Activated T-helper 1 cell treated with Interleukin-2 at 50 U/mL for 16 hours (primary cell): ENCODE measurements at places on chromosomes 13 and 19.

GRCh38 chr19:38245826-38246498, 10.2 kb downstream of the PPP1R14A start:
- DNase-seq: no peak

DNA sequence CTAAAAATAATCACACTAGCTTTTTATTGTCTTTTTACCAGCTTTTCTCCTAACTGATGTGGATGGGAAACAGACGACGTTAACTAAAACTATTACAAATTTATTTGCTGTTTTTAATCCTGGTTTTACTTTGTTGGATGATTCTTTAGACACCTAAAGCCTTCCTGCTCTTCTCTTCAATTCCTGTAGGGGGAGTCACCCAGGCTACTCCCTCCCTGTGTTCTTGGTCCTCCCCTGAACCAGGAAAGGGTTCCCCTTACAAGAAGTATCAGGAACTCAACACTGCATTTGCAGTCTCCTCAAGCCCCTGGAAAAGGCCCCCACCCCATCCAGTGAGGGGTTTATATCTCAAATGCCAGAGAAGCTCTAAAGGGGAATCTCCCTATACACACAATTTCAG, 206.1 kb downstream of the SUCLA2 start:
- no peak for DNase-seq

DNA sequence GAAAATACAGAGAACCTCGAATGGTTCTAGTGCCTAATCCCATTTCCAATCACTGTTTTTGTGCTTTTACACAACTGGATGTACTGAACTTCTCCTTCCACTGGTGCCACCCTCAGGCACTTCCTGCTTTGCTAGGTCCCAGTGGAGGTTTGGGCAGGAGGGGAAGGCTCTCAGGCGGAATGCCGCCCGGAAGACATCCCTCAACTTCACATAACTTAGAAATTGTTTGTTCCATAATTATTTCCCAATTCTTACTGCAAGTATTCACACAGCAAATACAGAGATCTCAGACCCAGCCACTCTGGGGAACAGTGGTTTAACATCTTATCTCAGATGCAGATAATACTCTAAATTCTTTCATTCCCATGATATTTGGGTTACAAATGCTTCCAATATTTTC, 195.7 kb upstream of the IPO5 start:
- DNase-seq: no peak

DNA sequence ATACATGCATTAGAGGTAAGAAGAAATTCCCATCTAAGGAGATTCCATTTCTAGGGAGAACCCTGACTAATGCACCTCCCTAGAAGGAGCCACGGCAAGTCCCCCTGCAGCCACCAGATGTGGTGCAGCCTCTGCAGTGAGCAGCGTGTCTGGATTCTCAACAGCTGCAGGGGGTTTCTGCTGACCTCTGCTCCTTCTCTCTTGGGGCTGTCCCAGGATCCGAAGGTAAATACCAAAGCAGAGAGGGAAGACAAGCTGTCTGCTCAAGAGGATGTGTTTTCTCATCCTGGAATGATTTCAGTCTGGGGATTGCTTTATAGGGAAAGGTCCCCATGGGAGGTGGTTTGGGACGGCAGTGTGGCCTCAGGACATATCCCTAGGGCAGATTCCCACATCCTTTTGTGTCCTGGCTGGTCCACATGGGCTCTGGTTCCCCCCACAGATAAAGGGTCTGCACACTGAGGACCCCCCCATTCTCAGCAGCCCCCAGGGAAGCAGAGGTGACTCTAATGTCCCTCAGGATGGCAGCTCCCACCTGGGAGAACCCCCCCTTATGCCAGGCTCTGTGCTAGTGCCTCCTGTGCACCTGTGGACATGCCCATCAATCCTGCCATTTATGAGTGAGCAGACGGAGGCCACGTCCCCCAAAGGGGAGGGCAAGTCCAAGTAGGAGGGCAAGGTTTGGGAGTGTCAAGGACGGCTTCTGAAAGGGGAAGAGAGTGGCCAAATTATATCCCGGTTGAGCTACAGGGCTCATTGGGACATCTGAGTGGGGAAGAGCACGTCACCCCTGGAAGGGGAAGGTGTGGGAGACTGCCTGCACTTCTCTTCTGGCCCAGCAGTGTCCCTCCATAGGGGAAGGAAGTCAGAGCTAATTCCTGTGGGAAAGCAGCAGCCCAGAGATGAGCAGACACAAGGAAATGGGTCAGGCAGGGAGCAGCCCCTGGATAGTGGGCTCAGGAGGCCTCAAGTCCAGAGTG, 10.2 kb upstream of the OR10H5 start:
- DNase-seq: no peak

GRCh38 chr13:30388406-30389283, 33.6 kb upstream of the UBE2L5 start:
- DNase-seq: no peak

DNA sequence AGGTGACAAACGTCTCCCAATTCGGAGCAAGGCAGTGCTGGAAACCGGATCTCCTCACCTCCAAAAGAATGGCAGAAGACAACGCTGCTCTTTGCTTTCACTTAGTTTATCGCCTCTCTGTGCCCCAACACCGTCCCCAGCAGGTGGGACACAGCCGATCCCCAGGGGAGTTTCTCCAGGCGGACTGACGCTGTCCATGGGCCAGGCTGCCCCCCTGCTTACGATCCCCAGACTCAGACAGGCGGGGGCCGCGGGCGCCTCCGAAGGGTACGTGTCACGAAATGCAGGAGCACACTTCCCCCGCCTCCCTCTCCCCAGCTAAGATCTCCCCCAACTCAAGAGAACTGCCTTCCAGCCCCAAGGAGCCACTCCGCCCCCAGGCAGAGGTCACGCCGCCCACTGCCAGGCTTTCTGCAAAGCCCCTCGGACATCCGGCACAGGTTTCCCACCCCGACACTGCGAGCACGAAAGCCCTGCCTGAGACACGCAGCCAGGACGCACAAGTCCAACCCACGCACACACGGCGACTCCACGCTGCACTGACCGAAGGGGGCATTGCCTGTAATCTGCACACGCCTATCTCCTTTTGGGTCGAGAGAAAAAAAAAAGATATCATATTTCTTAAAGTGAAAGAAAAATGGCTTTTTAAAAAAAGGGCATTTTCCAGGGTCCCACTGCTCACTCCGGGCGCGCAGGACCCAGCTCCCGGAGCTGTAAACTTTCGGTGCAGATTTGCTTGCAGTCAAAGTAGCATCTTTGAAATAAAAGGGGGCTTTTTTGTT, 2.0 kb downstream of the SPRY2 start:
- no peak for DNase-seq

GRCh38 chr13:106033659-106034058, 501.8 kb downstream of the EFNB2 start:
- no peak for DNase-seq

- no peak for DNase-seq
Measured at GRCh38 chr13:41956272-41956671, 4.6 kb downstream of the VWA8 start.

- no peak for DNase-seq
Measured at GRCh38 chr13:91357613-91358386, 10.3 kb downstream of the MIR17HG start.

DNA sequence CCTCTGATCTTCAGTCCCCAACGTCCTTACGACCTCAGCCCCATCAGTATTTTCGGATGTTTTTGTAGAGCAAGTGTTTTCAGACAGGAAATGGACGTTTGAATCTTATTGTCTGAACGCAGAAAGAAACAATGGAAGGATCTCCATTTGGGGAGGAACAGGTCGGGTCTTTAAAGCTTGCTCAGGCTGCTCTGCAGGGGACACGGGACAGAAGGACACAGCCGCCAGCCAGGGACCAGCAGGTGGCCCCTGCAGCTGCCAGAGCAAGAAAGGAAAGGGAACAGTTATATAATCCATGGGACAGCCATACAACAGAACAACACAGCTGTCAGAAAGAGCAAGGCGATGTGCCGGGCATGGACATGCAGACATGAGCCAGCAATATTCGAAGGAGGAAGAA, 18.5 kb upstream of the IGLON5 start:
- DNase-seq: no peak

DNA sequence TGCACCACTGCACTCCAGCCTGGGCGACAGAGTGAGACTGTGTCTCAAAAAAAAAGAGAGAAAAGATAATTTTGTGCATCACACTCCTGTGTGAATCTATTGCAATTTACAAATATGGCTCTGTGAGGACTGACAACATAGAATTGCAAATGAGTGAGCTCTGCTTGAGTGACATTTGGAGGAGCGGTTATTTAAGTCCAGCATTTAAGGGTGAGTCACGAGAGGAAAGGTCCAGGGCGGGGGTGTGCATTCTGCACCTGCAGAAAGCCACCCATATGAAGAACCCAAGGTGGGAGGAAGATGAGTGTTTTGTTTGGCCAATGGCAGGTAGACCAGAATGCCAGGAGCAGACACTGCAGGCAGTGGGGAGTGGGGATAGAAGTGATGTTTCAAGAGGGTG, 58.5 kb downstream of the DGKH start:
- no peak for DNase-seq

GRCh38 chr19:47699360-47699917, 13.8 kb upstream of the EHD2 start:
- DNase-seq: no peak

DNA sequence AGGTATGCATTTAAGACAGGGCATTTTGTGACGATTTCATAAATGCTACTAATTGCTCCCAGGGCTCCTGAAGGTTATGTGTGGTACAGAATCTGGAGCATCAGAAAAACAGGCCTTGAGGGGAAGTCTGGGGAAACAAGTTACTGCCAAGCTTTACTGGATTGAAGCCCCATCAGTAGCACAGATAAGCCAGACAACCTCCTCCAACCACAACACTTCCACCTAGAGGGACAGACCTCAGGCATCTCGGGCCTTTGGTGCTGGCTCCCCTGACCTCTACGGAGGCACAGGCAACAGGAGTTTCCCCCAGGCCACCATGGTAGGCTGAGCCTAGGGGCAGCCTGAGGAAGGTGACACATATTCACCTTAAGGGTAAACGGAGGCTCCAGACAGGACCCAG, 54.1 kb downstream of the ABCC4 start:
- DNase-seq: no peak

GRCh38 chr19:33273881-33274662, 28.3 kb downstream of the CEBPA start:
- no peak for DNase-seq

- no peak for DNase-seq
Measured at GRCh38 chr19:41325947-41326706, 16.2 kb downstream of the CCDC97 start.

- DNase-seq: no peak
Measured at GRCh38 chr19:1427221-1427920, 10.8 kb upstream of the RPS15 start.

GRCh38 chr13:98681049-98681448, 71.4 kb downstream of the SLC15A1 start:
- no peak for DNase-seq

DNA sequence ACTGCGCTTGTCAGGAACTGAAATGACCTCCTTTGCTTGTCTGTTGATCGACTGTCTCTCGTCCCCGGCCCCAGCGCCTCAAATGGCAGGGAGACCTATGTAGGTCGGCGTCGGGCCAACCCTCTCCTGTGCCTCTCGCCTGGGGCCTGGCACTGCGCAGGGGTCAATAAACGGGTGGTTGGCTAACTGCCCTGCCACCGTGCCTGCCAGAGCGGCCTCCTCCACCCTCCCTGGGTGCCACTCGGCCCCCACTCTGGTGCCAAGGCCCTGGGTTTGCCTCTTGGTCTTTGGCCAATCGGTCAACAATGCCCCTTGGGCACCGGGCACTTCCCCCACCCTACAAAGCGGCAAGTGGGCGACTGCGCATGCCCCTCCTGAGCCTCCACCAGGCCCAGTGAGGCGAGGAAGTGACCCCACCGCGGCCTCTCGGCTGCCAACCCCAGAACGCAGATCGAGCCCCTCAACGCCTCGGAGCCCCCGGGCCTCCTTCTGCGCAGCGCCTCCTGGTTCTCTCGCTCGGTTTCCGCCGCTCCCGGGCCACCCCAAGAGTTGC, 1.1 kb downstream of the KEAP1 start:
- DNase-seq: peak; percentile 10

DNA sequence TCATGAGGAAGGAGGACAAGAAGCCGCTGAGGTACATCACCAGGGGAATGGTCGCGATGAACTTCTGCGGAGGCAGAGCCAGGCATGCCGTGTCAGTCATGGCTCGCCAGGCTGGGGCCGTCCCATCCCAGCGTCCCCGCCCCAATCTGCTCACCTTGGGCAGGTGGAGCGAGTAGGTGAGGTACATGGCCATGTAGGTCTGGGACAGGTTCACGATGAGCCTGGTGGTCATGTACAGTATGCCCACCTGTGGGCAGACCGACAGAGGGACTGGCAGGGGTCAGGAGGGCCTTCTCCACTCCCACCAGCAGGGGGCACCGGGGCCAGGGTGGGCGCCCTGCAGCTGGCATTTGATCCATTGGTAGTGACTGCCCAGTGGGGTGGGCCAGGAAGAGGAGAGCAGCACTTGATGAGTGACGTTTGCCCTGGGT, 8.3 kb downstream of the TEKTIP1 start:
- DNase-seq: no peak

DNA sequence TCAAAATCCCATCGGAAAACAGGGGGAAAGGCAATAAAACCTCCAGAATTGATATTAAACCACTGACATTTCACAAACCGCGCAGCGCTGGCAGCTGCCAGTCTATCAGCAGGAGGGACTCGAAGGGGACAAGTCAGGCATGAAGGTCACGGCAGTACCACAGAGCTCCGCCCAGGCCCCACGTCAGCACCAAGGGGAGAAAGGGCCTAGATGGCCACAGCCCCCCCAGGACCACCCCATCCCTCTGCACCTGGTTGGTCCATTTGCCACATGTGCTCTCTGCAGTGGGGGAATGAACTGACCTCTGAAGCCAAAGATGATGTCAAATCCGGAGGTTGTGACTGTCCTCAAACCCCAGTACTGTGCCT, 9.5 kb upstream of the VSTM2B start:
- no peak for DNase-seq

- DNase-seq: no peak
Measured at GRCh38 chr13:68261105-68261504, 1031.0 kb upstream of the PCDH9 start.

- DNase-seq: no peak
Measured at GRCh38 chr13:37617173-37617572, 18.6 kb upstream of the POSTN start.

GRCh38 chr13:113823771-113824170, 40.1 kb downstream of the GAS6 start:
- DNase-seq: no peak

GRCh38 chr19:47241919-47242577, 11.0 kb upstream of the BBC3 start:
- no peak for DNase-seq

GRCh38 chr19:18861235-18861634, 29.5 kb downstream of the UPF1 start:
- no peak for DNase-seq
